ENCODE measurements at places on chromosomes 5 and 9. TPM values are rescaled to one million over a fixed set of nuclear protein-coding genes. Genes with fewer than 3 reads are reported as not detected.

STK32A gene
- total RNA-seq = not detected

ANKRD20A1 gene
- total RNA-seq = 2.5 TPM

ADAMTSL1 gene
- 18.4 TPM for total RNA-seq

SOHLH1 gene
- not detected for total RNA-seq

CENPH gene
- total RNA-seq = 16.4 TPM

INSYN2B gene
- 9.9 TPM for total RNA-seq

CD72 gene
- not detected for total RNA-seq

SLC6A19 gene
- total RNA-seq = not detected

CKS2 gene
- 149 TPM for total RNA-seq

PCDHGA10 gene
- total RNA-seq = 4.4 TPM

RPL37 gene
- total RNA-seq = 1,380 TPM

UGT3A1 gene
- not detected for total RNA-seq

ECSCR gene
- 377 TPM for total RNA-seq

IFNA21 gene
- total RNA-seq = not detected

ICE1 gene
- total RNA-seq = 29.1 TPM

GRM6 gene
- total RNA-seq = not detected

TRPM3 gene
- 0.33 TPM for total RNA-seq
